Calu3 (cell line): ENCODE measurements at places on chromosomes 6 and 20. TPM values are rescaled to one million over a fixed set of nuclear protein-coding genes. Genes with fewer than 3 reads are reported as not detected.

The RBM38 gene
- 29.5 and 32.0 TPM in 2 replicates for total RNA-seq

The MEI4 gene
- 0.07 and 0.09 TPM in 2 replicates for total RNA-seq

The SRMS gene
- total RNA-seq, result not detected in 2 replicates

The OPN5 gene
- total RNA-seq, result not detected in 2 replicates

The ERVFRD-1 gene
- total RNA-seq, result not detected in 2 replicates

The OPRL1 gene
- 0.17 and 0.33 TPM in 2 replicates for total RNA-seq

The C20orf141 gene
- total RNA-seq, result not detected in 2 replicates

The KHDRBS2 gene
- not detected in 2 replicates for total RNA-seq

The NNAT gene
- total RNA-seq, result not detected in 2 replicates

The HLA-DQB1 gene
- 139 and 190 TPM in 2 replicates for total RNA-seq

The OR2J3 gene
- not detected in 2 replicates for total RNA-seq

The C6orf47 gene
- 40.3 and 42.9 TPM in 2 replicates for total RNA-seq

The C6orf15 gene
- not detected in 2 replicates for total RNA-seq

The KCTD20 gene
- 43.3 and 45.1 TPM in 2 replicates for total RNA-seq

The SLC12A5 gene
- total RNA-seq, result 2.1 and 2.2 TPM in 2 replicates

The PCIF1 gene
- total RNA-seq, result 38.1 and 39.8 TPM in 2 replicates
